ENCODE measurements at places on chromosomes 7 and 10.

DNA sequence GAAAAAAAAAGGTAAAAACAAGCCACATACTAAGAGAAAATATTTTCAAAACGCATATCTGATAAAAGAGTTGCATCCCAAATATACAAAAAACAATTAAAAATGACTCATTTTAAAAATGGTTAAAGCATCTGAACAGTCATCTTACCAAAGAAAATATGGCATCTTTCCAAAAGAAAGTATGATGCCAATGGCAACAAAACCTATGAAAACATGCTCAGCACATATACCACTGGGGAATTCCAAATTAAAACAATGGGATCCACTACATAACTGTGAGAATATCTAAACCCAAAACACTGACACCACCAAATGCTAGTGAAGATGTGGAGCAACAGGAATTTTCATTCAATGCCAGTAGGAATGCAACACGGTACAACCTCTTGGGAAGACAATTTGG, 39.3 kb downstream of the VSTM2A start:
- DNase-seq: no peak

GRCh38 chr7:148336411-148336810, 254.2 kb upstream of the C7orf33 start:
- DNase-seq: no peak

DNA sequence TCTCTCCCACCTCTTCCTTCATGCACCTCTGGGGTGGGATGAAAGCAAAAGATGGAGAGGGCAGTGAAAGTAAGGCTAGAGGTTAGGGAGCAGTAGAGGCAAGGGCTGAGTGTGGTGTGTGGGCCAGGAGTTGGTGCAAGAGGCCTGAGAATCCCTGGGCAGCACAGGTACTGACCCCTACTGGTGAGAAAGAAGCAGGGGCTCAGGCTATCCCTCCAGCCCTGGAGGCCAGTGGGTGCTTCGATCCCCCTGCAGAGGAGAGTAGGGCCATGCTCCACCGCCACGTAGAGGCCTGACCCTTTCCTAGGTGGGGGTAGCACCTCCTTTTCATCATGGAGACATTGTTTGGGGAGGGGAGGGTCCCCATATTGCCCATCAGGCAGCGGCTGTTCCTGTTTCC, 9.8 kb downstream of the CDHR1 start:
- DNase-seq: no peak

DNA sequence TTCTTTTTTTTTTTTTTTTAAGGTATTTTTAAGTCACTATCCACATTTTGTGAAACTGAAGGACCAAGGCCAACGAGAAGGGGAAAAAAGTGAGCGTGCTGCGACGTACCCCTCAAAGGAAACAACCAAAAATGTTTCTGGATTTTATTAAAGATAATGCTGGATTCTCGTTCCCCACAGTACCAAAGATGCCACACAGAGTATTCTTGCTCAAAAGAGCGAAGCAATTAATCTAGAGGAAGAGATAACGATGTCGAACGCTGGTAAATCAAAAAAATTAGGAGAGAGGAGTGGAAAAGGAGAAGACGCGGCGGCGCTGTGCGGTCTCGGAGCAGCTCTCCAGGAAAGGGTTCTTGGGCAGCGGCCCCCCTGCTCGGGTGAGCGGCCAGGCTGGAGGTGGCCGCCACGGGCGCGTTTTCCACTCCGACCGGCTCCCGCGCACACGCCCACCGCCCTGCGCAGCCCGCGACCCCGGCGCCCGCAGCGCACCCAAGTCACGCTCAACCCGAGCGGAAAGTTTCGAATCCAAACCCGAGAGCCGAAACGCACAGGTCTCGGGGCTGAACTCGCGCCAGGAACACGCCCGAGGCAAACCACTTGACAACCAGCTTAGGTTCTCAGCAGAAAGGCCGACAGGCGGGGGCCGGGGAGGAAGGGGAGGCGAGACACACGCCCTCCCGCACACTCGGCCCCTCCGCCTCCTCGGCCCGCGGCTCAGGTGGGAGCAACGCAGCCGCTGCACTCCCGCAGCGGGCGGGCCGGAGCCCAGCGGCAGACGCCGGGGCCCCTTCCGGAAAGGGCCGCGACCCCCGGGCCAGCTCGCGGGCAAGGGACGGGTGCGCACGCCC, 989 bp downstream of the SRPK2 start:
- peak; percentile 41 for DNase-seq

GRCh38 chr7:151438864-151439601, 908 bp downstream of the CRYGN start:
- no peak for DNase-seq
